Thymus (tissue), 14 donors: ENCODE measurements at places on chromosomes 5 and 9. TPM values are rescaled to one million over a fixed set of nuclear protein-coding genes. Genes with fewer than 3 reads are reported as not detected.

- no peak for DNase-seq
Measured at GRCh38 chr9:3740690-3741419, 215.1 kb upstream of the RFX3 start.

Gene ECSCR
- total RNA-seq: 8.7 TPM

Gene CDH9
- total RNA-seq: 0.05 TPM

Gene TSSK1B
- 0.05 TPM for total RNA-seq

Gene PCDHGA9
- total RNA-seq: 0.66 TPM

Gene SWI5
- 25.9 TPM for total RNA-seq

Gene RLN2
- total RNA-seq: 5.2 TPM

Gene C9orf50
- total RNA-seq: 0.05 TPM

GRCh38 chr5:53730943-53731342 lies 170.5 kb downstream of the NDUFS4 start:
- DNase-seq: no peak

DNA sequence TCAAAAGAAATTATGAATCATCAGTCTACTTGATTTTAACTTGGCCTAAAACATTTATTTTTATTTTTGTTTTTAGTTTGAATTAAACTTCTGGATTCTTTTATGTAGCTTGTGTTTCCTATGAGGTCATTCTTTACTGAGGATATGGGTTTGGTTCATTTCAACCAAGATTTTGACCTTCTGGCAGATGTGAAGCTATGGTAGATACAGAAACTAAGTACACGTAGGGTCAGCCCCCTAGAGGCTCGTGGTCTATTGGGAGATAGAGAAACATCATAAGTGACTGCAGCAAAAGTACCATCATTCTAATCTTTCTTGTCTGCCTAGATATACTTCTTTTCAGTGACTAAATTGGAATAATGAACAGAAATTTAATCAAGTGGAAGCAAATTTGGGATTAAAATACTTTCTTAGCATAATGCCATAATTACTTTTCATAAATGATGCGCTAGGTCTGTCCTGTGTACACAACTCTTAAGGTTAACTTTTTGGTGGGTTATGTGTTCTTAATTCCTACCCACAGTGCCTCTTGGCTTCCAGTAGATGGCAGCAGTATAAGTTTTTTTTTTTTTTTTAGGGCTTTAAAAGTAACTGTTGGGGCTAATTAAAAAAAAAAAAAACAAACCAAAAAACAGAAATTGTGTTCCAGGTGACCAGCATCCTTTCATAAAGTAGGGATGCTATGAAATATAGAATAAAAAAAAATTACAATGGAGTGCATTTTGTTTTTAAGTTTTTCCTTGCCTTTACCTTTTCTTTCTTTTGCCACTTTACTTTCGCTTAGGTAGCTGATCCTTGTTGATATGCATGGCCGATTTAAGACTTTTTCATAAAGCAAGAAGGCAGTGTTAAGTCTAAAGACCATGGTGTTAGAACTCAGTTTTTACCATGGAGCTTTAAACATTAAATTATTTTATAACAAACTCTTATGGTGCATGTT lies 49.9 kb downstream of the LRRTM2 start:
- no peak for DNase-seq
